ENCODE measurements at places on chromosomes 1 and 21. TPM values are rescaled to one million over a fixed set of nuclear protein-coding genes. Genes with fewer than 3 reads are reported as not detected.

SYPL2 gene
- 0.44 TPM for total RNA-seq

H6PD gene
- 77.4 TPM for total RNA-seq

BCAN gene
- total RNA-seq, result not detected

CELA2B gene
- not detected for total RNA-seq

- no peak for DNase-seq
Observed at GRCh38 chr1:69519006-69519405, 48.7 kb upstream of the LRRC7 start.

CXADR gene
- total RNA-seq, result 0.32 TPM

- DNase-seq, result no peak
Observed at GRCh38 chr21:36636439-36636838, 62.5 kb upstream of the SIM2 start.

DNA sequence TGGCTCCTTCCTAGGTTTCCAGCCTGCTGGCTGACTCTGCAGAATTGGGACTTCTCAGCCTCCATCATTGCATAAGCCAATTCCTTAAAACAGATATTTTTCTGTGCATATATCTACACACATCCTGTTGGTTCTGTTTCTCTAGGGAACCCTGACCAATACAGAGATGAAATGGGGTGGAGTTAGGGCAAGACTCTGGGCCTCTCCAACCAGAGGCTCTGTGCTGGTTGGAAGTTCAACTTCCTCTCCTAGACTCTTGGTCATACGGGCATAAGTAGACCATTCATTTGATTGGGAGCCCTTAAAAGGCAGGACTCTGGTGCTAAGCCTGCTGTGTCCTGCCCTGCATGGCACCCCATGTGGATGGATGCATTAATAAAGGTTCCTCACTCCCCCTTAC, 55.0 kb downstream of the CNIH3 start:
- DNase-seq, result no peak

GRCh38 chr1:160127865-160128523, 12.4 kb downstream of the ATP1A2 start:
- no peak for DNase-seq

LRRC47 gene
- 34.2 TPM for total RNA-seq

DNA sequence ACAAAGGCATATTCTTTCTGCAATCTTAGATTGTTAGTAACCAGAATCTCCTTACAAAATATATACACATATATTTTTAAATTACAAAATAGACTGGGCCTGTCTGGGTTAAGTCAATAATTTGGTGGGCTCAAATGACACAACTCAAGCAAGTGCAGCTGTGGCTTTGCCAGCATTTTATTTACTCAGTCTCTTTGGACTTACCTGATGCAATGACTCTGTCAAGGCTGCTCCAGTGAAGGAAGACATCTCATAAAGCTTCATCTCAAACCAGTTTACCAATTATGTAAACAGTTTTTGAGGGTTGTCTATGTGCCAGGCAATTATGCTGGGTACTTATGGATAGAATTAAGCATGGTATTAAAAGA, 22.8 kb upstream of the ABCA4 start:
- no peak for DNase-seq

- DNase-seq, result no peak
Observed at GRCh38 chr1:236113324-236114032, 28.9 kb upstream of the GPR137B start.

SVBP gene
- total RNA-seq, result 21.7 TPM

DNA sequence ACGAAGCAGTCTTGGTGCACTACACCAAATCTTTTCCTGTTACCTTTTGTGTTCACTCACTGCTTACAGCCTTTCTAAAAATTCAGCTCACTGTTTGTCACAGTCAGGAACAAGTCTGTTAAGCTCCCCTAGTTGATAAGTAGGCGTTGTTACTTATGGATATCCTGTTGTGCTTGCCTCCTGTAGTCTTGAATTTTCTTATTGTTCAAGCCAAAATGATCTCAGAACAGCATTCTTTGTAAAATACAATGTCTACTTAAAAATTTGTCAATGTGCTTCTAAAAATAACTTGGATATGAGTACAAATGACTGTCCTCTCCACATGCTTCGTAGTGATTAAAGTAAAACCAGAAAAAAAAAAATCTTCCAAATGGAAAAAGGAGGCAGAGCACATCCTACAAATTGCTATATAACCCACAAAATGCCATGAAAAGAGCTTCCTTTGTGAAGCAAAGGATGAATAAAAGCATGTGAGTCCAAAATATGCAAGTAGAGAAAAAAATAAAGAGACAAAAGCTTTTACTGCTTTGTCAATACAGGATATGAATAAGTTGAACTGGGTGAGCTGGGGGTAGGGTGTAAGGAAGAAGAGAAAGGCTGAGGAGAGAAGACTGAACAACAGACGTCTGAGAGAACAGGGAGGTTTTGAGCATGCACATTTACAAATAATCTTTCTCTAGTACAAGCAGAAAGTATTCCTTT, 228.9 kb upstream of the ADGRL4 start:
- no peak for DNase-seq

GRCh38 chr1:86062453-86062852, 94.1 kb downstream of the COL24A1 start:
- no peak for DNase-seq

AGBL4 gene
- 1.8 TPM for total RNA-seq

DNA sequence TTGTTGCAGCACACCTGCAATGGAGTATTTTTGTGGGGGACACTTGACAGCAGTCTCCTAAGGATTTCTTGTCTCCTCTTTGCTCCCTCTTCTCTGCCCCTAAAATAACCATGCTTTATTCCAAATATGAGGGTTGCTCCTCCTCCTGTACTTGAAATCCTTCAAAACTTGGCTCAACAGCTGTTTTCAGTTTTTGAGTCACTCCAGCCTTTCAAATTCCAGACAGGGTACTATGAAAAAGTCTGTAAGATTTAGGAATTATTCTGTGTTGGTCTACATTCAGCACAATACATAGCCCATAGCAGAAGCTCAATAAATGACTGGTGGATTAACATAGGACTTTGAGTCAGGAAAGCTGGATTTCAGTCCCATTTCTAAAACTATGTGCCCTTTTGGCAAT, 5.5 kb downstream of the AP4B1 start:
- no peak for DNase-seq

- DNase-seq, result no peak
Observed at GRCh38 chr1:208207388-208208131, 36.6 kb downstream of the PLXNA2 start.

DNA sequence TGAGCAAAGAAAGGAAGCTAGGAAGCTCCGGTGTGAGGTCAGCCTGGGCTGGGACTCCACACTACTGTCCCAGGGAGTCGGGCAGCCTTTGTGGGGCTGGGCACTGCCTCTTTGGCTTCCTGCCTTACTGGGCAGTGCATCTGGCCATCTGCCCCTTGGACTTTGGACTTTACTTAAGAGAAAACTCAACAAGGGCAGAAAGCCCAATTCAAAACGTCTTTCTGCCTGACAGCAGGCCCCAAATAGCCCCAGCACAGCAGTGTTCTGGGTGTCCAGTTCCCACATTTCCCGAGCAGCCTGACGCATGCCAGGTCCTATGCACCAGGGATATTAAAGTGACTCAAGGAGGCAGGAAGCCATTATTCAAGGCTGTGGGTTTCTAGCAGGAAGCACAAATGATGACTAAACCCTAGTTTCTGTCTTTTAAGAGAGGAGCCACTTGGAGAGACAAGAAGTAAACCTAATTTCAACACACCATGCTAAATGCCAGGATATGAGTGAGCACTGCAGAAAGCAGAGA, 37.9 kb upstream of the EDEM3 start:
- no peak for DNase-seq

DNA sequence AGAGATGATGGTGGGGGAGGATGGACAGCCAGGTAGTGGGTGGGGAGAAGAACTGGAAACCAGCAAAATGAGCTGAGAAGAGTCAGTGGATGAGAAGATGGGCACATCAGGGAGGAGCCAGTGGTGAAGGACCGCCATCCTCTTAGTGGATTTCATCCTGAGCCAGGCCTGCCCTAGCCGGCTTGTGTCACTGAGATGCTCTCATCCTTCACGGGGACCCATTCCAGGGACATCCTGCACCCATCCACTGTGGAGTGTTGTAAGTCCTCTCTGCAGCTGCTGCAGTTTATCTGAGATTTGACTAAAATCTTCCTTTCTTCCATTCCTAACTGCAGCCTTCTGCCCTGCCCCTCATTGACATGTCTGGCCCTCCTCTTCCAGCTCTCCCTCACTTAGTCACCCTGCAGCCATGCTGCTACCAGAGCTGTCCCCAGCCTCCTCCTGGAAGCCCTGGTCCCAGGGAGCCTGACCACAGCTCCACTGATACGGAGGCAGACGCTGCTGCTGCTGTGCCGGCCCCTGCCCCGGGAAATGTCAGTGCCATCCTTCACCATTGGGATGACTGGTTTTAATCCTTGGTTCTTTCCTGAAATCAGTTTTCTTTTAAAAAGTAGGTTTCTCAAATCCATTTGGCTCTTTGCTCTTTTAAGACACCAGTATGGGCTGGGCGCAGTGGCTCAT, 33.2 kb downstream of the STUM start:
- no peak for DNase-seq

UCK2 gene
- total RNA-seq, result 51.1 TPM

DNA sequence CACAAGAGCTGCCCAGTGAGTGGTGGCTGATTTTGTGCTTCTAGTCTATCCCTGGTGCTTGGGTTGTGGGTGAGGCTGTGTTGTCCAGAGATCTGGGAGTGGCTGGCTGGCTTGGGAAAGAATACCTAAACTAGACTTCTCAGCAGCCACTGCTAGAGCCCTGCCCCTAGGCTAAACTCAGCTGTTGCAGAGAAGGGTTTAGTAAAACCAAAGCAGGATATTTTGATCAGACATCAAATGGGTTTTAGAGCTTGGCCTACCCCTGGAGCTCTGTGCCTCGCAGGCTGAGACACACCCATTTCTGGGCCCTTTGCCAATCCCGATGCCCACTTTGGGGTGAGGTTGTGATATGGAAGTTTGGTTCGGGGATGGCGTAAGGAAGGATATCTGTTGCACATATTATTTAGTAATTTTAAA, 88.5 kb downstream of the UCK2 start:
- DNase-seq, result peak; percentile 38

RXFP4 gene
- total RNA-seq, result not detected

- no peak for DNase-seq
Observed at GRCh38 chr1:193850745-193851144, 664.3 kb upstream of the B3GALT2 start.

CASZ1 gene
- 32.4 TPM for total RNA-seq

DNA sequence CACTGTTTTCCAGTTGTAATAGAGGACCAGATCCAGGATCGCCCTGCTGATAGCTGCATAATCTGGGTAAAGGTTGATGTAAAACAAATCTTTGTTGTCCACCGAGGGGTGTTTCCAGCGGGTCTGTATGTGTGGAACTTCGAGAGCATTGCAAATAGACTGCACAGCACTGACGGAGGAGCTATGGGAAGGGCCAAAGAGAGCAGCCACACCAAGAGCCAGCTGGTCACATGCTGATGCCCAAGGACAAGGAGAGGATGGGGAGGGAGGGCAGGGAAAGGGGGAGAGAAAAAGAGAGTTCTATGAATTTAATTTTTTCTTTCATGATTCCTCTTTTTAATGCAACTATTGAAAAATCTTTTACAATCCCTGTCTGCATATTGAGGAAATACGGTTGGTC, 250.0 kb downstream of the GRIK1 start:
- DNase-seq, result no peak

GRCh38 chr1:71116729-71117128, 35.9 kb upstream of the ZRANB2 start:
- no peak for DNase-seq

GSTM1 gene
- total RNA-seq, result 33.8 TPM

- DNase-seq, result no peak
Observed at GRCh38 chr1:921011-921837, 2.5 kb upstream of the SAMD11 start.

- no peak for DNase-seq
Observed at GRCh38 chr1:13664451-13664850, 35.5 kb upstream of the PRDM2 start.

DNA sequence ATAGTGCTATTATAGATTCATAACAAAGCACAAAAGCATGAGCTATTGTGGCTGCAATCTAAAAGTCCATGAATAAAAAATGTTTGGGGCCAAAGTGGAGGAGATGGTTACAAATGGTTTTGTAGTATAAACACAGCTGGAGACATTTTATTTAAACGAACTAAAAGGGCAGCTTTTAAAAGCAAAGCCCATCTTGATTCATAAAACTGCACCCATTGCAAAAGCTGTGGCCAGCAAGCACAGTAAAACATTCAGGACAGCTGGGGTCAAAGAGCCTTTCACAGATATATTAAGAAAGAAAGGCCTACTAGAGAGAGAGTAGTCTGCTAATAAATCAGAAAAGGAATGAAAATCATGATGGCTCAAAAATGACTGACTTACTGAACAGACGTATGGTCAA, 520.8 kb downstream of the NUF2 start:
- DNase-seq, result no peak

BMP8A gene
- total RNA-seq, result 0.33 TPM

DNA sequence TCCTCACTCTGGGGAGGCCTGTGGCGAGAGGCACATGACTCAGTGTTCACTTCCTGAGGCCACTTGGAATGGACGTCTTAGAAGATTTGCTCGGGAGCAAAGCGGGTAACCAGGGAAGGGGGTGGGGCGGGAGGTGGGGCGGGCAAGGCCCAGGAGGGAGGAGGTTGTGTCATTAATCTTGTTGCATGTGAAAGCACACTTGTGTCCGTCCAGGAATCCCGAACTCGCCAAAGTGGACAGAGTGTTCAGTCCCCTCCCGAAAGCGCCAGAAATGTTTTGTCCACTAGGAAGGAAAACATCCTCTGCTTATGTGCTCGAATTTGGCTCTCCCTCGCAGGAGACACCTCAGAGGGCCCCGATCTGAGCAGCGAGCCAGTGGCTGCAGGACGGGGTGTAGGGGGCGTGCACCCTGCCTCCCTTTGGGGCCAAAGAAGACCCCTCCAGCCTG, 84.2 kb downstream of the SPSB1 start:
- no peak for DNase-seq

- no peak for DNase-seq
Observed at GRCh38 chr1:83055391-83056170, 943.4 kb downstream of the TTLL7 start.

FLG2 gene
- not detected for total RNA-seq

DNA sequence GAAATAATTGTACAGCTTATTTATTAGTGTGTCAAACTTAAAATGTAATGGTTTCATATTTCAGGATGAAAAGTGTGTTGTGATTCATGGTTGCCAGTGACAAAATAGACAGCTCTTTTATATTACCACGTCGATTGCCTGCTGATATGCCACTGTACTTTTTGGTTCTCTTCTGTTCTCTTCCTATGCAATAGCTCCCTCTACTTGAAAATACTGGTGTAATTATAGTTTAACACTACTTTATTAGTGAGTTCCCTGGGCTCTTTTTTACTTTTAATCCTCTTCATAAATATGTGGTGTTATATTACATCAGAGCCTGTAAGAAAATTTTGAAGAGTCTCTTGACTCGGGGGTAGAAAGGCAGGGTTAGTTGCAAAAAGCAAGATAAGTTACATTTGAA, 111.3 kb downstream of the PATJ start:
- no peak for DNase-seq

OLFML3 gene
- 46.2 TPM for total RNA-seq

- DNase-seq, result no peak
Observed at GRCh38 chr21:15409031-15409430, 320.8 kb upstream of the USP25 start.

CSF3R gene
- total RNA-seq, result 17.3 TPM

ARTN gene
- total RNA-seq, result 2.3 TPM

WDR64 gene
- not detected for total RNA-seq
